CD4-positive, alpha-beta T cell treated with Interleukin-15 for 1 hour (primary cell): ENCODE measurements at places on chromosomes 2 and 18.

DNA sequence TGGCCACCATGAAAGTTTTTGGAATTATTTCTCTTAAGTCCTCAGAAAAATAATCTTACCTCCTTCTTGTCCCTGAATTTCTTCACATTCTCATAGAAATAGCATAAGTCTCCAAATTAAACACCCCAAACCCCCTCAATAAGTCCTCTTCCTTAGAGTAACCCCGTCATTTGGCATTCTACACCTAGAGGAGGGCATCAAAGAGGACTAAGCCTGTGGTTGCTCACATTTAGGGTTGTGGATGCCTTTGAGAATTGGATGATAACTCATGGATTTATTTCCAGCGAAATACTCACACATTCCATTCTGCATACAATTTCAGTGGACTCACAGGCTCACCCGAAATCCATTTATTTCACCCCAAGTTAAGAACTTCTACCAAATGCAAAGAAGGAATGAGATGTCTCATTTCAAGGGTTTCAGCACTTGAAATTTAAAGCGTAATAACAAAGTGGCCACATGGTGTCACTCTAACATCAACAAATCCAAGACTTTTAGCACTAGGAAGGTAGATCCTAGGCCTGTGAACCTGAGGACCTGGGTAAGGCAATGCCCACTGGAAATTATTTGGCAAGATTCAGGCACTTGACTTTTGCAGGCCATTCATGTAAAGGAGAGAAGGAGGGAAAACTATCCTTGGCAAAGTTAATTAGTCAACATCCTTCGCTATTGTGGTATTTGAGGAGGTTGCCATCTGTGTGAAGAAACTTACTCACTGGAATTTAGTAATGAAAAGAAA is 24.6 kb downstream of the DYTN start:
- DNase-seq, result no peak

GRCh38 chr18:52341608-52342381 is 1.8 kb downstream of the DCC start:
- no peak for DNase-seq

DNA sequence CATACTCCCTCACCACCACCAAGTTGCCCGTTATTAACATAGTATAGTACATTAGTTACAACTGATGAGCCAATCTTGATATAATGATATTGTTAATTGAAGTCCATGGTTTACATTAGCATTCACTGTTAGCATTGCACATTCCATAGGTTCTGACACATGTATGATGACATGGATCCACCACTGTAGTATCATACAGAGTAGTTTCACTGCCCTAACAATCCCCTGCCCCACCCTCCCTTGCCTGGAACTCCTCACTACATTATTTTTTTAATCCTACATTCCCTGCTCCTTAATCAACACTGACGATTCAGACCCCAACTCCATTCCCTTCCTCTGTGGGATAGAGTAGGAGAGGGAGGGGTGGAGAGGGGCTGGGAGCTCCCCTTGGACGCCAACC is 20.2 kb upstream of the ST3GAL5 start:
- DNase-seq, result no peak

DNA sequence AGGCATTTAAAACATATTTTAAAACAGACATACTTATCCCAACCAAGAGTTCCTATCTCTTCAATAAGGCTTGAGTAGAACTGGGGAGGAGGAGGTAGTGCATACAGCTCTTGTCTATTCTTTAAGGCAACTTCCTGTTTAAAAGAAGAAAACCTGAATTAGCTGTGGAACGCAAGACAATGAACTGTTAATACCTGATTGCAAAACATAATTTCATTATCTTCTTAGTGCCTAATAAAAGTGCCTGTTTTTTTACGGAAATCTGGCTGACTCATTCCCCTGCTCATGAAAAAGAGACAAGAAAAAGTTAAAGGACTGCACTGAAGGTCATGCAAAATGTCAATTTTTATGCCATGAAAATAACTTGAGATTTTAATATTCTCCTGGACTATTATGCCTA is 19.2 kb downstream of the FANCL start:
- no peak for DNase-seq

- peak; percentile 25 for DNase-seq
Observed at GRCh38 chr2:179049546-179050311, at the start of gene CCDC141. Gene CCDC141 (minus strand): TSS chr2:179050137. CDS start chr2:179049941, 196 bp downstream.

- no peak for DNase-seq
Observed at GRCh38 chr2:219769090-219769910, 141.9 kb downstream of the SLC4A3 start.

DNA sequence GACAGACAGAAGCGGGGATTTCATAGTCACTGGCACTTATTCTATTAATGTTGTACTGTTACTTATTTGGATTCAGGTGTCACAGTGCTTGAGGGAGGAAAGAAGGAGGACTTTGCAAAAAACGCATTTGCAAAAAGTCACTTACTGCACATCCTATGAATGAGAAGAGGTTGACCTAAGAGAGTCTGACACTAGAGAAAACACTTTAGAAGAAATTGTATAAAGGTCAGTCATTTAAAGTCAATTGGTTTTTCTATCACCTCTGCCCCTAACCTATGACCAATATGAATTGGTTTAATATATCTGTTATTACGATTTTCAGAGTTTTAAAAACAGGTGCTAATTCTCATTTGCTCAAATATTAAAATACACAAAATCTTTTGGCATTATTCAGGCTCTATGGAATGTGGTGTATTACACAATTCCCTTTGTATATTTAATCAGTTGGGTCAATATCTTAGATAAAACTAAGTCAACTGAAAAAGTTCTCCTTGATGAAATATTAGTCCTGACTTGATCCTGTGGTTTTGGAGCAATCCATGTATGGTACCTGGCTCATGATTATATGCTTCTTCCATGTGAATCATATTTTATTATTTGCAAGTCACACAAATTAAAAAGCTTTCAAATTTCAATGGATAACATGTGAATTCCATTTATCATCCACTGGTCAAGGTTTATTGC is 157.4 kb downstream of the CDH2 start:
- DNase-seq, result no peak

DNA sequence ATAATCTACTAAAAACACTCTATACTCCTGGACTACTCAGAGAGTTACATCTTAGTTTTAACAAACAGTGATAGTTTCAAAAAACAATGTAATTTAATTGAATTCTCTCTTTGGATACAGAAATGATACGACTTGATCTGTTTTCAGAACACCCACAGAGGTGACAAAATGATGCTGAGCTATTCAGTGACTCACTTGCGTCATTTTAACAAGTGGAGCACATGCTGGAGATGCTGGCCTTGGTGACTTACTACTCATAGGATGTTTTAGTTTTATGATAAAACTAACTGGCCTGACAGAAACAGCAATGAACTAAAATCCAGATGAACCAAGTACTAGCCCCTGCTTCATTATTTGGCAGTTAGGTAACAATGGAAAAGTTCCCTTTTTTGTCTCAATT is 101.3 kb upstream of the ITGB6 start:
- no peak for DNase-seq

DNA sequence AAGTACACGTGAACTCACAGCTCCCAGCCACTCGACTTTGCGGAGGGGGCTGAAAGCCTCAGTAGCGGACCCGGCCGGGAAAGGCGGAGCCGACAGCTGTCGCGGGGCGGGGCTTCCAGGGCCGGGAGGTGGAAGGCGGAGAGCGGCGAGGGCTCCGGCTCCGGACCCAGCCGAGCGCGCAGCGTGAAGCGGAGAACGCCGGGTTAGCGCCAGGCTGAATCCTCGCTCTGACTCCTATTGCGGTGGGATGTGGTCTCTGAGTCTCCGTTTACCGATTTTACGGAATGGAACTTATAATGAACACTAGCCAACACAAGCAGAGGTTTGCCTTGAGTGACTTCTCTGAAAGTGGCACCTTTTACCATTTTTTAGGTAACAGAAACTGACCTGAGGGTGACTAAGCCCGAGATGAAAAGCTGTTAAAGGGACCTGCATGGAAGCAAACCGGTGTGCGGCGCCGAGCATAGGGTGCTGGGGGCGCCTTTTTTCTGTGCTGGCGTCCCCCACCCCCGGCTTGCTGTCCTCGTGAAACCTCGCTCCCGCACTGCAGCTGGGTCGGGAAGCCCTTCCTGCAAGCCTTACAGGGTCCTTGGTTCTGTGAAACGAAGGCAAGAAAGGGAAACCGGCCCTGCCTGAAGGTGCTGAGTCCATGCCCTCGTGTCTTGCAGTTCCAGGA is 72.9 kb downstream of the EN1 start:
- no peak for DNase-seq

GRCh38 chr2:18855027-18855426 is 265.7 kb upstream of the NT5C1B start:
- no peak for DNase-seq

GRCh38 chr18:37222999-37223378 is 342.6 kb downstream of the CELF4 start:
- DNase-seq, result no peak

- DNase-seq, result no peak
Observed at GRCh38 chr18:79778291-79778791, 19.4 kb upstream of the KCNG2 start.

DNA sequence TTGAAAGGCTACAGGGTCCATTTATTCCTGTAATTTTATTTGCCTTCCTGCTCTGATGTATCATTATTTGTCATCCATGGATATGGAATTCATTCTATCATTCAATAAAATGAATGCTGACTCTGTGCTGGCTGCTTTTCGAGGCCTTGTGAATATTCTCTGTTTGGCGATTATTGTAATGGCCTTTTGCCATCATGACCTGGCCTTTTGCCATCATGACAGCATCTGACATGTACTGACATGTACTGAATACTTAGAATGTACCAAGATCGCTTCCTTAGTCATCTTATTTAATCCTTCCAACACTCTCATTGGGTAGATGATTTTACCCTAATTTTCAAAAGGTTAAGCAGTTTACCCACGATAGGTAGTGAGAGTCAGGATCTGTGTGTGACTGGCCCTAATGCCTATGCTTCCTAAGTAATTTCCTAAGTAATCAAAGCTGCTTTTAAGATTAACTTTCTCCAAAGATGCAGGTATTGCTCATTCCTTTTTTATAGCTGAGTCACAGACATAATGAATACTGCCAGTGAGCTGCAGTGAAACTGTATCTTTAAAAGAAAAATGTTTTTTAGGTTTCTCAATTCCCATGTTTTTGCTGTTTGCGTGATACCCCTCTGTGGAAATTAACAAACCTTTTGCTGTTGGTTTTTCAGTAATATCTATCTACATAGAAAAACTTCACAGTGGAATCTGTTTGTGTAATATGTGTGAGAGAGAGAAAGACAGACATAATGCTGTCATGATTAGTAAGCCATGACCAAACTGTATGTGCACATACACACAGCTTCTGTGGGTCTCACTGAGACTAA is 127.8 kb downstream of the CERS6 start:
- no peak for DNase-seq

DNA sequence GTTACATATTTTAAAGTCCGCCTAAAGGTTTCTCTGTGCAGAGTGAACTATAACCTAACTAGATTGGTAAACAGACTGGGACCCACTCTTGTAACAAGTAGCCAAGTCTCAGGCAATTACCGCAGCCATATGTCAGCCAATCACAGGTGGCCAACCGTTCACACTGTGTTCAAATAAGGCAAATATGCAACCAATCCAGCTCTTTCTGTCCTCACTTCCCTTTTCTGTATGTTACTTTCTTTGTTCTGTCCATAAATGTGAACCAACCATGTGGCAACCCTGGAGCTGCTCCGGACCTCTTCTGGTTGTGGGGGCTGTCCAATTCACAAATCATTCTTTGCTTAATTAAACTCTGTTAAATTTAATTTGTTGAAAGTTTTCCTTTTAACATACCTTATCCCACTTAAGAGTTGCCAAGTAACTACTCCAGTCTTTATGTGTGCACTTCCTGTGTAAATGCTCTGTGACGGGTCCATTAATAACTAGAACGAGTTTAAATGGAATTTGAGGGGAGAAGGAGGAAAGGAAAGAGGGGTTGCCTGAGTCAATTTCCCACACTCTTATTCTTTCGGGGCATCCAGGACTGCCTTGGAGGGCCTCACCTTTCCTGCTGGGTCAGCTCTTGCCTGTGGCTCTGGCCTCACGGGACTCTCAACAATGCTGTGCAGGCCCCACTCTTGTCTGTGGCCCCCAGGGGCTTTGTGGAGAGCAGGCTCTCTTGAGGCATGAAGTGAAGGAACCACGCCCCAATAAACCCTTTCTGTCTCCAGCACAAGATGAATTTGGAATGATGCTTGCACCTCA is 6.6 kb upstream of the RPL37A start:
- no peak for DNase-seq

DNA sequence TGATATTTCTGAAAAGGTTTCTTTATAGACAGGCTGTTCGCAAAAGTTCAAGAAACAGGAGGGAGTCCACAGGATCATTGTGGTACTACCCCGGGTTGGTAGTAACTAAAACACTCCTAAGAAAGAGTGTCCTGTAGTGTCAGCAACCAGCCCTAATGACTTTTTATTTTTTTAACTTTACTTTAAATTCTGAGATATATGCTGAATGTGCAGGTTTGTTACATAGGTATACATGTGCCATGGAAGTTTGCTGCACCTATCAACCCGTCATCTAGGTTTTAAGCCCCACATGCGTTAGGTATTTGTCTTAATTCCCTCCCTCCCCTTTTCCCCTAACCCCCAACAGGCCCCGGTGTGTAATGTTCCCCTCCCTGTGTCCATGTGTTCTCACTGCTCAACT is 1396.9 kb upstream of the ZEB2 start:
- no peak for DNase-seq

DNA sequence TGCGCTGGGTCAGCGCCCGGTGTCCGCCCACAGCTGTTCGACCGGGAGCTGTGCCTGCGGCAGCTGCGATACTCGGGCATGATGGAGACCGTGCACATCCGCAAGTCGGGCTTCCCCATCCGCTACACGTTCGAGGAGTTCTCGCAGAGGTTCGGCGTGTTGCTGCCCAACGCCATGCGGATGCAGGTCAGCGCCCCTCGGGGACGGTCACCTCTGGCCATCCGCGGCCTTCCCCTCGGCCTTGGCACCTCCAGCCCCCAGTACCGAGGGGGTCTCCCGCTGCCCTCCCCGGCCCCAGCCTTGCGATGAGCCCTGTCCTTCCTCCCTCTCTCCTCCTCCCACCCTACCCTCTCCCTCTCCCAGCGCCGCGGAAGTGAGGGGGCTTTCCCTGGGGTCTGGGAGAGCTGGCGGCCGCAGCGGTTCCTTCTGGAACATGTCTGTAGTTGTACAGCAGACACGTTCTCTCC is 53.2 kb upstream of the GPR17 start:
- DNase-seq, result no peak

DNA sequence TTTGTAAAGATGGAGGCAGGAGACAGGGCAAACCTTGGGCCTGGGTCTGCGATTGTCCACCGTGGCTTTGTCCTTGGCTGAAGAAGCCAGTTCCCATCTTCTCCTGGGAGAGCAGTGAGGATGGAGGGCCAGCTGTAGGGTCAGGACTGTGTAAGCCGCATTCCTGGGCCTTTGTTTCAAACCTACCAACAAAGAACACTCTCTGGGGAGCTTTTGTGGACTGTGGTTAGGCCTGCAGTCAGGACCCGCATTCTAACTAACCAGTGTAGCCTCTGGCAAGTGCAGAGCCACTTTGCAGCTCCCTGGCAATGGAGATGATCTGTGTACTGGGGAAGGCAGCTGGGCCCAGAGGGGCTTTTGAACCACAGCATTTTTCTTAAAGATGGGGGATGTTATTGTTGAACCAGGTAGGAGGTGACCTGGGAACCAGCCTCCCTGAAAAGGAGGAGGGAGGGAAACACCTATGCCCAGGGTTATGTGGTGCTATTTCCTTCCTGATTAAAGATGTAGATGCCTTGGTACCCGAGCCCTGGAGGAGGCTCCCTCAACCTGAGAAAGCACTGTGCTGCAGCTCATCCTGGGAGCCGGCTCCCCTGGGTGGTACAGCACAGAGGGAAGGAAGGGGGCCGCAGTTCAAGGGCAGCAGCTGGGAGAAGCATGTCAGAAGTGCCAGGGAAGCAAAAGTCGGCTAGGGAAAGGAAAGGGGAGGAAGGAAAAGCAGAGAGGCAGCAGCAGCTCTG is 12.7 kb upstream of the SMAD4 start:
- no peak for DNase-seq
